ENCODE measurements at places on chromosomes 11 and 22.

DNA sequence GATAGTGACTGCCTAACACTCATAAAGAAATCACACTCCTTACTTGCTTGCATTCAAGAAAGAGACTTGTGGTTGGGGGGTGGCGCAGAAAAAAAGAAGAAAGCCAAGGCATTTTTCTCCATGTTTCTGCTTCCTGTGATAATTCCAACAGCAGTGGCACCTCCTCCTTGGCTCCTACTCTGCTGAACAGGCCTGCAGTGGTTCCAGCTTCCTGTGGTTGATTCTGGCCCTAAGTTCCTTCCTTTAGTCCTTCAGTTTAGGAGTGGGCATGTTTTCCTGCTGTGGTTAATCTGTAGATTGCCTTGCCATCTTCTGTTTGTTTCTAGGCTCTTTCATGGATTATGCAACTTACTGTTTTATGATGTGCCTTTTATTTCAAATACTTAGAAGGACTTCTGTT, 940.4 kb downstream of the DLG2 start:
- DNase-seq, result no peak

DNA sequence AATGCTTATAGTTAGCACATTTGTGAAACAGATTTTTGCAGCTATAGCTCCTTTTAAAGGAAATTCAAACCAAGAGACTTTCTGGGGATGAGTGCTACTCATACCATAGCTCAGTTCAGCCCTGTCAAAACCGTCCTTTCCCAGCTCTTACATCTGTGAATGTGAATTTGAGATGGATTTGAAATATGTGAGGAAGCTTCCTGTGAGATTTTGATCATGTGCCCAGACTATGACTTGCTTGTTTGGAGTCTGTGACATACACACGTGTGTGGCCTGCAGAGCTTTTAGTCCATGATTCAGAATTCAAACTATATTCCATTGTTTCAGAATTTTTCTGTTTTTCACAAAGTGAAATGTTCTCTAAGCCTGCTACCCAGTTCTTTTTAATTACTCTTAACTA, 4.4 kb upstream of the MMP1 start:
- DNase-seq, result no peak

DNA sequence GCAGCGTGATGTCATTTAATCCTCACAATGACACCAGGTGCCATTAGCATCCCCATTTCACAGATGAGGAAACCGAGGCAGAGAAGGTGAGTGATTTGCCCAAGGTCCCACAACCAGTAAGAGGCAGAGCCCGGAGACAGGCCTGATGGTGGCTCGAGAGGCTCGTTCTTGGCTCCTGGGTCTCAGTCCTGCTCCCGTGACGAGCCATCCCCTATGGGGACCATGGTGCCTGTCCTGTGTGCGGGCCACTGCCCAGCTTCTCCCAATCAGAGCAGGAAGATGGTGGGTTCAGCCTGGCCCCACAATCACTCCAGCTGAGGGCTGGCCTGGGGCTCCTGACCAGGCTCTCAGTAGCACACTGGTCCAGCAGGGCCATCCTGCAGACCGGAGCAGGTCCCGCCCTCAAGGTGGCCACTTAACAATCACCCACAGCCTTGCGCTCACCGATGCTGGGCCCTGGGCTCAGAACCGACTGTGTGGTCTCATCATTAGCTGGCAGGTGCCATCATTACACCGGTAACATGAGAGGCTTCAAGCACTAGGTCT, 3.6 kb downstream of the ALDH3B1 start:
- DNase-seq, result no peak

DNA sequence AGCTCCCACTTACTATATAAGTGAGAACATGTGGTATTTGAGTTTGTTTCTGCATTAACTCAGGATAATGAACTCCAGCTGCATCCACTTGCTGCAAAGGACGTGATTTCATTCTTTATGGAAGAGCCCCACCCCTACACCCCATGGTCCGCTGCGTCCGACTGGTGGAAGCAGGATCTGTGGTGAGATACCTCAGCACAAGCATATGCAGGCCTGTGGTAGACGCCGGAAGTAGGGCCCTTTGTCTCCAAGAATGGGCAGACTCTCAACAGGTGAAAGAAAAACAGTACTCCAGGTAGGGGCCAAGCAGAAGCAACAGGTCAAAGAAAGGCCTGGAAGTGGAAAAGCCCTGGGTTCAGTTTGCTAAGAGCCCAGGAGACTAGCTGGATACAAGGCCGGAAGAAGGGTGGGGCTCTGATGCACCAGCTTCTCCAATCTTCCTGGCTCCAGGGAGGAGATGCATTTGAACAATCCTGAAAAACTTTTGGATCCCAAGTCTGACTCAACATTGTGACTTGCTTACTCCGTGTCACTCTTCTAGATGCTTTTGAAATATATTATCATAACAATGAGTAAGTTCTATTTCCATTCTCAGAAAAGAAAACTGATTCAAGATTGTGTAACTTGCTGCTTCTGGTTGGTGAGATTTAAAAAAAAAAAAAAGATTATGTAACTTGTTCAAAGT, 30.4 kb downstream of the NEAT1 start:
- DNase-seq, result no peak

- DNase-seq, result no peak
Measured at GRCh38 chr11:43955381-43956118, 13.1 kb downstream of the C11orf96 start.

GRCh38 chr11:116547571-116547970, 225.2 kb downstream of the BUD13 start:
- no peak for DNase-seq

DNA sequence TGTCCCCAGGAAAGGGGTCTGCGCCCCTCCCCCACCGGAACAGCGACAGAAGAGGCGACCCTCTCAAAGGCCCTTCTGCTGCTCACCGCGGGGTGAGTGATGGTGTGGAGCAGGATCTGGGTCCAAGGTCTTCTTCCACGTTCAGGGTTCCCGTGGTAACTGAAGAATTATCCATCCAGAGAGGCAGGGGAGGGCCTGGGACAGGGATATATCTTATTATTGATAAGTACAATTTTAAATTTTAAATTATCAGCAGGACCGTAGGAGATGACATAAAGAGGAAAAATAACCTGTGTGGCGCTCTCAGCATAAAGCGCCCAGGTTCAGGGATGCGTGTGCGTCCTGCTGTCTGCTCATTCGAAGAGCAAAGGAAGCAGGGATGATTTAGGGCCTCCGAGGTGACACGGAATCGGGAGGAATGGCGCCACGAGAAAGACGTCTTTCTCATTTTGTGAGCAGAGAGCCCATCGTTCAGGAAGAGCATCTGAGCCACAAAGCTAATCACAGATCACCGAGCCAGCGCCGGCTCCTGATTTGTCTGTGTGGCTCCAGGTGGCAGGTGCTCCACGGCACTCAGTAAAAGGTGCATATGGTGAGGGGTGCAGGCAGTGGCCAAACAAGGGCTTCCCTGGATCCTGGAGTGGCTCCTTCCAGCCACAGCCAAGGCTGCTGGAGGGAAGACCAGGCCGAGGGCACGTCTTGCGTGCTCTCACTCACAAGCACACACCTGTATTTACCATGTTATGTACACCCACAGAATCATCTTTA, 19.3 kb downstream of the KRTAP5-5 start:
- no peak for DNase-seq

GRCh38 chr11:117603932-117604331, 193.1 kb downstream of the DSCAML1 start:
- no peak for DNase-seq

GRCh38 chr22:24588381-24588756, 4.5 kb downstream of the LRRC75B start:
- DNase-seq, result peak; percentile 91

GRCh38 chr11:11969380-11970215, 38.8 kb downstream of the DKK3 start:
- DNase-seq, result no peak

GRCh38 chr11:80727315-80727714, 1286.5 kb upstream of the TENM4 start:
- DNase-seq, result no peak

- DNase-seq, result no peak
Measured at GRCh38 chr11:33262011-33262645, 4.9 kb downstream of the HIPK3 start.

DNA sequence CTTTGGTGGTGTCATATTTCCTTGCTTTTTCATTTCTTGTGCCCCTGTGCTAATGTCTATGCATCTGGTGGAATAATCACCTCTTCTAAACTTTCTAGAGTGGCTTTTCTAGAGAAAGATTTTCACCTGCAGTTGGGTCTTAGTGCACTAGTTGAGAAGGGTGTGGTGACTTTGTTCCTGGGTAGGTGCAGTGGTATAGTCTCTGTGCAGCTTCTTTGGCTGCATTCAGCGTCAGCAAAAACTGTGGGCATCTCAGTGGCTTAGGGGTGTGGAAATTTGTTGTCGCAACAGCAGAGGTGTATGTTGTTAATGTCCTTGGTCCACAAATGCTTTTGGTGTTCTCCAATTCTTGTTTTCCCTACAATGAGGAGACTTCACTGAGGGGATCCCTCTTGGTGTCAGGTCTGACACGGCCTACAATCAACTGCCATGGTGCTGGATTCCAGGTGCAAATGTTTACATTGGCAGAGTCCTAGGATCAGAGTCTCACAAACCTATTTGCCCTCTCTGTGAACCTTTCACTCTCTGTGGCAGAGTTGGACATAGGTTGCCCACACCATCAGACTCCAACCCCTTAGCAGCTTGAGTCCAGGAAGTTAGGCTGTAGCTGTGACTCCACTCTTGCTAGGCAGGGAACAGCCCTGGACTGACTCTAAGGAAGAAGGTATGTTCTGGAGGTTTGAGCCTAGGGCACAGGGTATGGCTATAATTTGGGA, 48.8 kb downstream of the GDPD4 start:
- DNase-seq, result no peak

DNA sequence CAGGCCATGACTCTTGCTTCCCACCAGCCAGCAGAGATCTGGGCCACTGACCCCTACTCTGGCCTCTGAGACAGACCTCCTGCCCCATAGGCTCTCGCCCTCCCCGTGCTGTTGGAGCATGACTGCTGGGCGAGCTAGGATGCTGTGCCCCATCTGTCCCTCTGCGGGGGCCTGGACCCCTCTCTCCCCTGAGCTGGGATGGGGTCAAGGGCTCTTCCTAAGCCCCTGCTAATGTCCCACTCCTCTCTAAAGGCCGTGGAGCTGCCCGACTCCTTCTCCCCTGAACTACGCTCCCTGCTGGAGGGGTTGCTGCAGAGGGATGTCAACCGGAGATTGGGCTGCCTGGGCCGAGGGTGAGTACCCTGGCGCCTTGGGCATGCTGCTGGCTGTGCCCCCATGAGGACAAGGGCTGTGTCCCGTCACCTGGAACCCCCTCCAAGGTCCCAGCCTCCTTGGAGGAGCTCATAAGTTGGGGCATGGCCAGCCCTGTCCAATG, 6.2 kb upstream of the ANKRD13D start:
- no peak for DNase-seq

DNA sequence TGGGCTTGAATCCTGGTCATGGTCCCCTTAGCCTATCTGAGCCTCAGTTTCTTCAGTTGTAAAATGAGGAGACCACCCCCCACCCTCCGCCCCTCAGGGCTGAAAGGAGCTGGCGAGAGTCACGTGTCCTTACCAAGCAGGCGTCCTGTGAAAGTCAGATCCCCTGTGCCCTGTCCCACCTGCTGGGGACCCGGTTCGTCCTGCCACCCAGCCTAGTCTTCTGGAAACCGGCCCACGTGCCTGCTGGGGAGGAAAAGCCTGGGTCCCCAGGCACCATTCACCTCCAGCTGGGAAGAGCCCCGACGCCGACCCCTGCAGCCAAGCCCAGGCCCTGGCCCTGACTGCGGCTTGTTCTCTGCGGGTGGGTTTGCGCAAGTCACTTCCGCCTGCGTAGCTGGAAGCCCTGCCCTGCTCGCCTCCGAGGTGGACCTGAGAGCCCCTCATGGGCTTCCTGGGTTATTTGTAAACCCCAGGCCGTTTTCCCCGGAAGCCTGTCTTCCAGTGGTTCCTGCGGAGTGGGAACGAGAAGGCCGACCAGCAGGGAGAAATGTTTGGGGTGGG, 679 bp upstream of the SSH3 start:
- DNase-seq, result no peak

- no peak for DNase-seq
Measured at GRCh38 chr11:78224906-78225420, 36.2 kb downstream of the USP35 start.

GRCh38 chr22:37618072-37618656, 9.5 kb downstream of the GGA1 start:
- no peak for DNase-seq

DNA sequence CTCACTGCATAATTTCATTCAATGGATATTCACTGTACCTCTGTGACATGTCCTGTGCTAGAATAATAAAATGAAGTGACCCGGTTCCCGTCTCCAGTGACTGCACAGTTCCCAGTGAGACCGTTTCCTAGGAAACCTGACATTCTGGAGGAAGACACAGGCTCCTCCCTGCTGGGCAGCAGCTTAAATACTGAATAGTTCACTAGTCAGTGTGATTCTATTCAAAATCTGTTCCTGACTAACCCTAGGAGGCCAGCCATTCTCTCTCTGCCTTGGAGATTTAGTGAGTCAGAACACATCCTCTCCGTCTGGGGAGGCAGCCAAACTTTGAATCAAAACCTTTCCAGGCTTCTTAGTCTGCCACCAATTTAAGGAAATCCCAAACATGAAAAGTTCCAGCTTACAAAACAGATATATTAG, 11.3 kb downstream of the TRIM66 start:
- peak; percentile 61 for DNase-seq

DNA sequence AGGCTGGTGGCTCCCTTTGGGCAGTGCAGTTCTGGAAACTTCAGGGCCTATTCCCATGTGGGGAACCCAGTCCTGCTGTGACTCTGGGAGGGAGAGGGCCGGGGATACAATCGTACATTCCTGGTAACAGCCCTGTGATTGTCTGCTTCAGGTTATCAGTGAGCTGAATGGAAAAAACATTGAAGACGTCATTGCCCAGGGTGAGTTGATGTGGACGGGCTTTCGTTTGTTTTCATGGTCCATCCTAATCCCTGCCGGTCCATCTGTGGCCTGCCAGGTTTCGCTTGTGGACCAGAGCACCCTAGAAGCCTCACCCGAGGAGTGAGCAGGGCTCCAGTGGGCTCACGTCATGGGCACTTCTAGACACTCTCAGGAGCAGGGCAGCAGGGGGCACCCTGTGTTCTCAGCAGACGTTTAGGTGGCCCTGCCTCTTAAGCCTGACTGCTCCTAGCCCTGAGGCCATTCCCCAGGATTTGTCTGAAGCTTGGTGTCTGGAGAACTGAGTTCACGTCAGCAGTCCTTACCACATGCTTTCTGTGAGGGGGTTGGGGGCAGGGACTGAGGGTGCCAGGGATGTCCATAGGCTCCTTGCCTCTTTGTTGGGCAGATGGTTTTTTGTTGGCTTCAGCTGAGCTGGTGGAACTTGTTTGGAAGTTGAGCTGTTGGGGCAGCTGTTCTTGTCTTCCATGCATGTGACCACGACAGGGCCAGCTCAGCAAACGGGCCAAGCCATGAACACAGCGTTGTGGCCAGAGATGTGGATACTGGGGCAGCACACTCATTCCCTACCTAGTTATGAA, 1.9 kb downstream of the RPLP2 start:
- DNase-seq, result no peak

DNA sequence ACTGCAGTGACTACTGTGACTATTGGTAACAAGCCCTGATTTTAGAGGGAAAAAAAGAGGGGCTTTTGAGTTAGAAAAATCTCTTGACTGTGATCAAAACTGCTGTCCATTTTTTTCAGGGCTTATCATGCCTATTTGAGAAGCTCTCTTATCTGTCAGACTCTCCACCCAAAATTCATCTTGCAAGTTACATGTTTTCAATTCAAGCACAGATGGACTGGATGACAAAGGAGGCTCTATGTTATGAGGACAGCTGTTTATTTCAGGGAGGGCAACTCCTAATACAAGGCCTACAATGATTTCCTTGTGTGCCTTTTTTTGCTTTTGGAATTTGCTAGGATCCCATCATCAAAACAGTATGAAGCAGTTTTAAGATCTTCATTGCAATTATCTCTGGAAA, 35.2 kb upstream of the USP47 start:
- no peak for DNase-seq

- DNase-seq, result no peak
Measured at GRCh38 chr11:24861440-24861839, 364.6 kb downstream of the LUZP2 start.

Data from caudate nucleus (tissue), 63 donors.